ENCODE measurements at places on chromosomes 16 and 17. TPM values are rescaled to one million over a fixed set of nuclear protein-coding genes. Genes with fewer than 3 reads are reported as not detected.

Gene FA2H
- 2.1 TPM for total RNA-seq

Gene CXCL16
- total RNA-seq = 3.9 TPM

Gene CBFA2T3
- 2.7 TPM for total RNA-seq

- H3K4me3 ChIP-seq = no peak overlapping the region
- H3K36me3 ChIP-seq = no peaks in the 10 kb centered on the region
- no peak overlapping the region for H3K27ac ChIP-seq
- H3K4me1 ChIP-seq = peaks cover 11% of the 10 kb centered on the region
- H3K27me3 ChIP-seq = peaks cover 3% of the 10 kb centered on the region
Observed at GRCh38 chr17:49552070-49552751, 23.5 kb upstream of the NXPH3 start.

DNA sequence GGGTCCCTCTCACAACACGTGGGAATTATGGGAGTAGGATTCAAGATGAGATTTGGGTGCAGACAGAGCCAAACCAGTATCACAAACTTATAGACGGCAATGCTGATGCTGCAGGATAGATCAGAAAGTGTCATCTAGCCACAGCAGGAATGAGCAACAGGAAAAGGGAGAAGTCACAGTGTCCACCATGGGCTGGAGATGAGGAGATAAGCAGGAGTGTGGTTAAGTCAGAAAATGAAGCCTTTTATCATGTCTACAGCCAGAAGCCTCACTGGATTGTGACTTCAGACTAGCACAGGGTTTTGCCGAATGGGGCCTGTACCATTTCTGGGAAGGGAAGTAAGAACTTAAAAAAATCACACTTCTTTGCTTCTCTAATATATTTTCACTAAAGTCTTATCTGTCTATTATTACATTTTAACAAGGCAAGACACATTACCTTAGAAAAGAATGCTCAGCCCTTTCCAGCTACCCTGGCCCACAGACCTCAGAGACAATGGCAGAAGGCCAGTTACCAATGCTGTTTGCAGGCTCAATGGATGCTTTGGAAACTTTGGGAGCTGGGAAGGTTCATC, 490.2 kb upstream of the SALL1 start:
- H3K4me1 ChIP-seq = peaks cover 5% of the 10 kb centered on the region
- no peaks in the 10 kb centered on the region for H3K27me3 ChIP-seq
- H3K27ac ChIP-seq = no peak overlapping the region
- no peak overlapping the region for H3K4me3 ChIP-seq

GRCh38 chr16:17469011-17469740, 1.6 kb downstream of the XYLT1 start:
- H3K4me1 ChIP-seq = peaks cover 13% of the 10 kb centered on the region
- H3K27ac ChIP-seq = no peak overlapping the region
- no peaks in the 10 kb centered on the region for H3K36me3 ChIP-seq
- H3K4me3 ChIP-seq = peak overlapping the region; percentile 59

DNA sequence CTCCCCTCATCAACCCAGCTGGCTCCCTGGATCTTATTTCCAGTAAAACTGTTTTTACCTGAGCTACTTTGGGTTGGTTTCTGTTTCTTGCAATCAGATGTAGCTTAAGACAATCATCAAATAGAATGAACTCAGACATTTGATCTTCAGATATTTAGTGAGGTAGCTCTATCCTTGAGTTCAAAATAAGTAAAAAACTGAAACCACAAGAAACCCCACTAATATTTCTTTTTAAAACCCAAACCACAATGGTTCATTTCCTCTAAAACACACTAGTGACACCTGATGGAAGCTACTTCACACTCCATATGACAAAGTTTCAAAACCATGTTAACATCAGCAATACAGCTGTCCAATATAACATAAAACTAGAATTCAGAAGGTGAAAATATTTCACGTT, 37.8 kb downstream of the CACNG1 start:
- H3K4me3 ChIP-seq = no peak overlapping the region
- peaks cover 10% of the 10 kb centered on the region for H3K36me3 ChIP-seq
- H3K27ac ChIP-seq = no peak overlapping the region
- no peaks in the 10 kb centered on the region for H3K27me3 ChIP-seq

DNA sequence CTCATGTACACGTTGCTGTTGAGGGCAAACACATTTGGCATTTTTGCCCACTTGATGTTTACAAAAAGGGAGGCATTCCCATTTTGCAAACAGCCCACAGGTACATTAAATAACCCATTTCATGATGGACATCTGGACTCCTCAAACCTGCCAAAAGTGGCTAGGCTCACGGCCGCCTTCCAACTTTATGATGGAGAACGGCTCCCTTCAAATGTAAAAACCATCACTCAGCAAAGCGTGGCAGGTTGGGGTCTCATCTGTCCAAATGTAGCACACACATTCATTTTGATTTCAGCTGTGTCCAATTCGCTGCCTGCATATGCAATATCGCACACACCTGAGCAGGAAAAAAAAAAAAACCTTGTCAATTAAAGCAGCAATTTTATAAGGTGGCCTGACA, 417.8 kb downstream of the TMEM114 start:
- no peak overlapping the region for H3K27ac ChIP-seq
- no peaks in the 10 kb centered on the region for H3K27me3 ChIP-seq
- DNase-seq = no peak
- H3K4me1 ChIP-seq = no peaks in the 10 kb centered on the region

- no peak overlapping the region for H3K4me3 ChIP-seq
- H3K27me3 ChIP-seq = no peaks in the 10 kb centered on the region
- H3K27ac ChIP-seq = no peak overlapping the region
- DNase-seq = no peak
- no peaks in the 10 kb centered on the region for H3K36me3 ChIP-seq
- H3K4me1 ChIP-seq = peaks cover 2% of the 10 kb centered on the region
Observed at GRCh38 chr17:57566721-57567120, 178.4 kb downstream of the CCDC182 start.

DNA sequence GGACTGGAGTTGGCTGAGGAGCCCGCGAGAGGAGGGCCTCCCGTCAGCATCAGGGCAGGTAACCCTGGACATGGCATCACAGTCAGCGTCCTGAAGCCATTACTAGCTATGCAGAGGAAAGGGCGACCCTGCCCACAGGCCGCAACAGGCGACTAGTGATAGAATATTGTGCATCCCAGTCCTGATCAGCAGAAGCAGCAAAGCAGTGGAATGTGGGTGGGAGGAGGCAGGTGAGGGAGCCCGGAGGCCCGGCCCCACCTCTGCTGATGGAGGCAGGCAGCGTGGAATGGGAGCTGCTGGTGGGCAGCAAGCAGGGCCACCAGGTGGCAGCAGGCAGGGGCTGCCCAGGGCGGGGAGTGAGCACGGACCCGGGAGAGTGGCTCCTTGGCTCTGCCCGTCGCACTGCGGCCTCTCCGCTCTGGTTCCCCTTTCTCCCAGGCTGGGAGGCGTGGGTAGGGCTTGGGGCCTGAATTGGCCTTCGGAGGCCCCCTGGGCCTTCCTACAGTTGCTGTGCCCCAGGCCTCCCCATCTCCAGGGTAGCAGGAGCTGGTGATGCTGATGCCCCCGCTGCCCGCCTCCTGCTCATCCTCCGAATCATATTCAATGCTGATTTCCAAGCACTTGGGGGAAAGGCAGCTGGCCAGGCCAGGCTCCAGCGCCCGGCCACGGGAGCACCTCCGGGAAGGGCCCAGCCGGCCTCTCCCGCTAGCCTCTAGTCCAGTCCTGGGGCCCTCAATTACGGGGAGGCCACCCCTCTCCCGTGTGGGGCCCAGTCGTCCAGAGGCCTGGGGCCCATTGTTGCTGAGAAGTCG, 20.2 kb downstream of the TSPOAP1 start:
- H3K4me1 ChIP-seq = peaks cover 11% of the 10 kb centered on the region
- no peak overlapping the region for H3K4me3 ChIP-seq
- no peak for DNase-seq
- no peaks in the 10 kb centered on the region for H3K27me3 ChIP-seq
- no peak overlapping the region for H3K27ac ChIP-seq

- no peak overlapping the region for H3K27ac ChIP-seq
- H3K4me3 ChIP-seq = no peak overlapping the region
- no peaks in the 10 kb centered on the region for H3K36me3 ChIP-seq
- H3K27me3 ChIP-seq = no peaks in the 10 kb centered on the region
- H3K4me1 ChIP-seq = no peaks in the 10 kb centered on the region
Observed at GRCh38 chr17:69997332-69997731, 77.7 kb upstream of the KCNJ16 start.
